T-cell (primary cell): ENCODE measurements at places on chromosomes 13 and 19.

DNA sequence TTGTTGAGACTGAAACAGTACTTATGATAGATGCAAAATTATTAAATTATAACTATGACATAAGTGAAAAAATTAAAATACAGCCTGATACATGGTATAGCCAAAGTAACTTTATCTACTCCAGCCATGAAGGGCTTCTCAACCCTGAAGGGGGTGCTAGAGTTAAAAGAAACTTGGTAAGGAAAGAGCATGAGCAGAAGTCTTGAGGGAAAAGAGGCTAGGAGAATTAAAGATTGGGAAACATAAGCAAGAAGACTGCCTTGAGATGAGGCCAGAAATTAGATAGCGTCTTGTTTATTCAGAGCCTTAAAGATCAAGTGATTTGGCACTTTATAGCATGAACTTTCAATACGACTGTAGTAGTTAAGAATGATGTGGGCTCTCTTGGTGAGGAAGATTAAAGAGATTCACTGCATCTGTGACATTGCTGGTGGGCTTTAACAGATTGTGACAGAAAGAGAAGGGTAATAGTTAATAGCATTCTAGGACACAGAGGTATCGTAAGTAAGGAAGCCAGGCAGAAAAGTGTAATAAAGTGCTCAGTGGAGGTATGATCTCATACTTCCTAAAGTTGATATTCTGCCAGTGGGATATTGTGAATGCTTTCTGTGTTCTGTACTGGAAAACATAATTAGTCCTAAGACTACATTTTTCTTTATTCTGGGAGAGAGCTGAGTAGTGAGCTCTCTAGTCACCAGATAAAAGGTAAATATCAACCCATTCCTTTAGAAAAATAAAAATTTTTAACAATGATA is 385.4 kb upstream of the PRR20A start:
- no peak for DNase-seq

DNA sequence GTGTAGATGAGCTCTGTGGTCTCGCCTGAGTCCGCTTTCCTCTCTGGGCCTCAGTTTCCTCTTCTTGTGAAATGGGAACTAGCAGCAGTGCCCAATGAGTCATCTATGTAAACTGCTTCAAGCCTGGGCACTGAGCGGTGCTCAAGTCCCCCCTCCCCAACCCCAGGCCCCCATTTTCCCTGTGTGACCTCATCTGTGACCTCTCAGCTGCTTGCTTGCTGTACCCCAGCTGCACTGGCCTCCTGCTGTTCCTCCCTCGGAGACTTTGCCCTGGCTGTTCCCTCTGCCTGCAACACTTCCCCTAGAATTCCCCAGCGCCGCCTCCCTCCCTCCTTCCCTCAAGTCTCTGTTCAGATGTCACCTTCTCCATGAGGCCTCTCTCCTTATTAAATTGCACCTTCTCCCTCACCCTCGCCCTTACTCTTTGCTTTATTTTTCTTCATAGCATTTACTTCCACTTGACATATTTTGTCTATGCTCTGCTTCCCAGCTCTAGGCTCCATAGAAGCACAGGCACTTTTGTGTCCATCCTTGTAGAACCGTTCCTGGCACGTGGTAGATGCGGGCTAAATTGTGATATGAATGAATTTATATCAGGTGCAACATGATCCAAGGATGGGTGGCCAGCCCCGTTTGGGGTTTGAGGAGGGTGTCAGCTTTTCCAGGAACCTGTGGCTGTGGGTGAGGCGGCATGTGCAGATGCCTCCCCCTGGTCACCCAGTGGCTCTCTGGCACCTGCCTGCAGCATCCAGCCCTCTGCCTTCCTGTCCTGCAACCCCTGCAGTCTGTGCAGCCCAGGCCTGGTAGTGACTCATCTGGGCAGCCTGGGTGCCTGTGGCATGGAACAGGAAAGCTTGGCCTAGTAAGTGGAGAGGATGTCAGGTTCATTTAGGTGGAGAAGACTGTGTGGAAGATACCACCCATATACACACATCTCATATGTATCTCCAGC is 26.3 kb downstream of the SIPA1L3 start:
- no peak for DNase-seq

- no peak for DNase-seq
These were observed 4.6 kb upstream of the CCNP start for GRCh38 chr19:40231057-40231456.

DNA sequence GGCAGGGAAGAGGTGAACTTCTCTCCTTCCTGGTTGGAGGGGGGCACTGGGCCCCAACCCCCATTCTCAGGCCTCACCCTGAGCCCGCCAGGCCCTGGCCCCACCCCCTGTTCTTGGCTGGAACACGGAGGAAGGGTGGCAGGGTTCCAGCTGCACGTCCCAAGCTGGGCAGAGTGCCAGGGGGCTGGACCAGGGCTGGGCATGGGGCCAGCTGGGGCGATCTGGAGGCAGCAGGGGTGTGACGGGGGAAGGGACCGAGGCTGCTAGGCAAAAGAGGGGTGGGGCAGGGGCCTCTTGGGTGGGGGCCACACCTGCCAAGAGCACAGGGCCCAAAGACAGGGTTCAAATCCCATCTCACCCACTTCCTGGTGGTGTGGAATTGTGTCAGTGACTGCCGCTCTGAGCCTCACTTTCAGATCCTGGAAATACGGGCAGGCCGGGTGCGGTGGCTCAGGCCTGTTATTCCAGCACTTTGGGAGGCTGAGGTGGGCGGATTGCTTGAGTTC is 2.2 kb downstream of the HIF3A start:
- no peak for DNase-seq

DNA sequence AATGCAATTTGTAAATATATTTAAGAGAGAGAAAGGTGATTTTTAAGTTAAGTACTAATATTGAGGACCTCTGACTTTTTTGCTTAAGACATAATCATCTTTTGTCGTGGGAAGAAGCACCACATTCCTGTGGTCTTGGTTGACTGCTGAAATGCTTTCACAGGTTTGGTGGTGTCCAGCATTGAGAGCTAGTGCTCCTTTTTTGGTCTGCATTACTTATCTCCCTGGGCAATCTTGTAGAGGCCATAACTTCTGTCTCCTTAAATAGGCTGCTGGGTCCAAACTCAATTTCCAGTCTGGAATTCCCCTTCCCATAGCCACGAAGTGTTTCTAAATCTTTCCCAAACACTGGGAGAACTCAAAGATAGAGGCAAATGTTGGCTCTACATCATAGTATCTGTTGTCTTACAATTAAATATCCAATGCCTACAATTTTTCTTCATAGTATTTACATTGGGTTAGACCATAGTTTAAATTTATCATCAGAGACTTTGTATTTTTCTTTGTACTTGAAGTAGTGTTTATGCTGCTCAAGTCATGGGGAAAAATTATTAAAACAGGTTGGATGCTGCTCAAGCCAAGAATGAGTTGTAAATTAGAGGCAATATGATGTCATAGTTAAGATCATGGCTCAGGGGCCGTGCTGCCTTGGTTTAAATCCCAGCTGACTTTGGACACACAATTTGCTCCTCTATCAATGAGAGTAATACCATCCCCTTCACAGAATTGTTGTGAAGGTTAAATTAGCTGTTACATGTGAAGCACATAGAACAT is 105.6 kb downstream of the POSTN start:
- DNase-seq, result no peak
